Suppressor macrophage treated with lipopolysaccharide for 4 hours (primary cell): ENCODE measurements at places on chromosomes 12 and 14.

GRCh38 chr14:105903971-105904370 lies 377.6 kb downstream of the TMEM121 start:
- DNase-seq: no peak

DNA sequence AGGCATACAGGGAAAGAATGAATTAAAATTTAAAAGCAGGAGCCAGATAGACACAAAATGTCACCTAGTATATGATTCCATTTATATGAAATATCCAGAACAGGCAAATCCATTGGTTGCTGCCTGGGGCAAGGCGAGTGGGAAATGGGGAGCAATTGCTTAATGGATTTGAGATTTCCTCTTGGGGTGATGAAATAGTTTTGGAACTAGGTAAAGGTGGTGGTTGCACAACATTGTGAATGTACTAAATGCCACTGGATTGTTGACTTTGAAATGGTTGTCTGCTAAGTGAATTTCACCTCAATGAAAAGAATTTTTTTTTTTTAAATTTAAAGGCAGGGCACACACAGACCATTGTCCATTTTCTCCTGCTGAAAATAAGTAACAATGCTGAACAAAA lies 61.9 kb downstream of the ABCC9 start:
- no peak for DNase-seq

GRCh38 chr12:104638851-104639240 lies 182.1 kb downstream of the CHST11 start:
- DNase-seq: peak; percentile 85

DNA sequence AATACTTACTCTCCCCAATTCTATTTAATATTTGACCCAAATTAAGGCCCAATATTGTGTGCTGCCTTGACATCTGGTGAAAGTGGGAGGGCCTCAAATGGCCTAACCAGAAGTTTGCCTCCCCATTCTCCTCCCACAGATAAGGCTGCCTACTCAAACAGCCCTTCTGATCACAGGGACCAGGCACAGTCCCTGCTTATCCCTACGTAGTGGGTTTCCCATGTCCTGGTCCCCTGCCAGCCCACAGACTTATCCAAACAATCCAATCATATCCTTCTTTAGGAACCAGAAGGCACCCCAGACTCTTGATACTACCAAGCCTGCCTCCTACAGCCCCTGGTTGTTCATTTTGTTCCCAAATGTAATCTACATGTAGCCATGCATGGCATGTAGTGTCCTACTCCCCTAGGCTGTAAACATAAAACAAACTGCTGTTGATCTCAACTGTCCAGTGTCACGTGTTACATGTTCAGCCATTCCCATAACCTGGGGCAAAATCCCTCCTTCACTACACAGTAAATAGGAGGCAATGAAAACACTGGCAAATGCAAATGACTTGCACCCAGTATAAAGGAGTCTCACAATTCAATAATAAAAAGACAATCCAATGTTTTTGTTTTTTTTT lies 49.3 kb downstream of the EEA1 start:
- DNase-seq: no peak

DNA sequence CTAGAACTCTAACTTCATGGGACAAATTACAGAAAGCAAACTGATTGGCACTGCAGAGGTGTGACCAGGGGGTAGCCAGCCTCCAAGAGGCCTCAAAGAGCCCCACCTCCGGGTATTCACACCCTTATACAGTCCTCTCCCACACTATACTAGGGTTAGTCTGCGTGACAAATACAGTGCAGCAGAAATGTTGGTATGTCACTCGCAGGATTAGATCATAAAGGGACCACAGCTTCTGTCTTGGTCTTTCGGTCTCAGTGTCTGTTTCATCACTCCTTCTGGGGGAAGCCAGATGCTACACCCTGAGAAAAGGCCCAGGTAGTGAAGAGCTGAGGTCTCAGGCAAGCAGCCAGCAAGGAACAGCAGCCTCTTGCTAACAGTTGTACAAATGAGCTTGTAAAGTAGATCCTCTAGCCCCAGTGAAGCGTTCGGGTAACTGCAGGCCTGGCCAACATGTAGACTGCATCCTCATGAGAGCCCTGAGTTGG lies 68.9 kb upstream of the SAV1 start:
- no peak for DNase-seq

DNA sequence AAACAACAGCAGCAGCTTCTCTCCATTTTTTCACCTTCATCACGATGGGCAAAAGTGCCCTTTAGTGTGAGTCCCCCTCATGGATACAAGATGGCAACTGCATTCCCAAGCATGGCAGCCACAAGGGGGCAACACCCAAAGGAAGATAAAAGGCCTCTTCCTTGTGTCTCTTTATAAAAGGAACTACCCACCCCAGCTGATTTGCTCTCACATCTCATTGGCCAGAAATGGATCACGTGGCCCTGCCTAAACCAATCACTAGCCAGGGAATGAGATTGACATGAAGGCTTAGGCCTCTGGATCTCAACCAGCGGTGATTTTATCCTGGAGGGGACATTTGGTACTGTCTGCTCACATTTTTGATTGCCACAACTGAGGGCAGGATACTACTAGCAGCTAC lies 21.9 kb upstream of the IFT81 start:
- peak; percentile 52 for DNase-seq

DNA sequence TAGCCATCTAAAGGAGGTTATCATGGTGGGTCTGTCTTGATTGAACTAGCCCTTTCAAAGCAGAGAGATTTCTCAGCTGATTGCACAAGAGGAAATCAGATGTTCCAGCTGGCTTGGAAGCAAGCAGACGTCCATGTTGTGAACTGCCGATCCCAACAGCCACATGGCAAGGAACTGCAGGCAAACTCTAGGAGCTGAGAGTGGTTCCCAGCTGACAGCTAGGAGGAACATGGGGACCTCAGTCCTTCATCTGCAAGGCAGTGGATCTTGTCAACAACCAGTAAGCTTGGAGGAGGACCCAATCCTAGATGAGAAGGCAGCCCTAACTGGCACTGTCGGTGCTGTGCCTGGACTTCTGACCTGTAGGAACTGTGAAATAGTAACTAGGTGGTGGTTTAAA lies 7.7 kb downstream of the ACVR1B start:
- no peak for DNase-seq

GRCh38 chr14:55190906-55191202 lies 531 bp downstream of the DLGAP5 start:
- DNase-seq: no peak

DNA sequence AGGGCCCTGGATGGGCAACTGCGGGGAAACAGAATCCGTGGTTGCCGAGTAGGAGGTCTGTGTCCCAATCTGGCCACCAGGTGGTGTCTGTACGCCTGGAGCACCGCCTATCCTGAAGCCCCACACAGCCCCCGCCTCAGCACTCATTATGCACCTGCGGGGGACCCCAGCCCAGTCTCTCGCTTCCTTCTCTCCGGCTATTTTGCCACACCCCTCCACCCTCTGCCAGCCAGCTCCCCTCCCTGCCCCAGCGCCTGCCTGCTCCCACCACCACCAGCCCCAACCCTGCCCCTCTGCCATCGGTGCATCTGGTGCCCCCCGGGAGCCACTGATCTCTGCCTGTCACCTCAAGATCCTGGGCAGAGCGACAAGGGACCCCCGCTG lies 2.2 kb upstream of the NXPH4 start:
- peak; percentile 67 for DNase-seq

DNA sequence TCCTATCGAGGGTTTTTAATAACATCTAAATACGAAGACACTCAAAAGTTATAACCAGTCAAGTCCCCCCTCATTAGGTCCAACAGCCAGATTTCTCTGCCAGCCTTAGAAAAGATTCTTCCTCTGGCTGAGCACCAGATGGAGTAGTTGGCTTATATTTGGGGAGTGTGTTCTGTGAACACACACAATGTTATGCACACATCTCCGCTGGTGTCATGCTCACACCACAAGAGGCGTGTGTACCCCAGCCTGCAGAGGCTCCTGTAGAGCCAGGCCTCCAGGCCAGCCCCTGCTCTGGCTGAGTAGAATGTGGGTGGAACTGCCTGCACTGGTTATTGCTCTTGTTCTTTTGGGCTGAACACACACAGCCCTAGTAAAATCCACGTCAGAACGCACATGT lies 64.0 kb downstream of the PIWIL1 start:
- no peak for DNase-seq

GRCh38 chr12:131850856-131851559 lies 22.8 kb downstream of the MMP17 start:
- peak; percentile 78 for DNase-seq

GRCh38 chr14:56482310-56482911 lies 97.2 kb upstream of the TMEM260 start:
- no peak for DNase-seq

- no peak for DNase-seq
These were observed 37.0 kb upstream of the BAZ1A start for GRCh38 chr14:34912182-34912581.

- no peak for DNase-seq
These were observed 4.4 kb downstream of the RNF10 start for GRCh38 chr12:120538281-120539156.

- DNase-seq: no peak
These were observed 11.6 kb upstream of the KRT82 start for GRCh38 chr12:52417740-52418139.

DNA sequence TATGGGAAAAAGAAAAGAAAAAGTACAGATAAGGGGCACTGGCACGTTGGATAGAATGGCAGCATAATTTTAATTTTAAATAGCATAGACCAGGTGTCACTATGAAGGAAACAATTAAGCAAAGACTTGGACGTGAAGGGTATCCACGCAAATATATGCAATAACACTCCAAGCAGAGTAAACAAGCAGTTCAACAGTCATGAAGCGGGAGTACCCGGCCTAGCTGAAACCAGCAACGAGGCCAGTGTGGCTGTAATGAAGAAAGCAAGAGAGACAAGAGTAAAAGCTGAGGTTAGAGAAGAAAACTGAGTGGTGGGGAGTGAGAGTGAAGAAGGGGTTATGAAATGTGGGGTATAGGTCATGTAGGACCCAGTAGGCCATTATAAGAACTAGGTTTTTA lies 85.4 kb downstream of the BCL2L14 start:
- no peak for DNase-seq

GRCh38 chr12:114013575-114014345 lies 47.6 kb upstream of the RBM19 start:
- no peak for DNase-seq

DNA sequence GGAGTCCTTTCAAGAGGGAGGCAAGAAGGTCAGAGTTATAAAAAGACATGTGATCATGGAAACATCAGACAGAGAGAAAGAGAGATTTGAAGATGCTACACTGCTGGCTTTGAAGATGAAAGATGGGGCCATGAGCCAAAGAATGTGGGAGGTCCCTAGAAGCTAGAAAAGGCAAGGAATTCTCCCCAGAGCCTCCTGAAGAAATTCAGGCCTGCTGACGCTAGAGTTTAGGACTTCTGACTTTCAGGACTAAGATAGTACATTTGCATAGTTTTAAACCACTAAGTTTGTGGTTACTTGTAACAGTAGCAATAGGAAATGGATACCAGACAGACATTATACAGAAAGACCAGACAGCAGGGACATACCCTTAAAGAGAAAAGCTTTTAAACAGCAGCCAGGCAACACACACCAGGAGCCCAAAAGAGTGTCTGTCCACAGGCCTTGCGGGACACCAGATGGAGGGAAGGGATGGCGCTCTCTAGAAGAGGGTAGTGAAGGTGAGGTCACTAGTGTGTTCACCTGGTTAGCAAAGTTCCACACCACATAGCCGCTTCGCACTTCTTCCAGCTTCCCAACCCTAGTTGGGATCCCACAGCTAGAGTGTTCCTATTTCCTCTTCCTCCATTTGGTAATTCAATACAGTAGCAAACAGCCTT lies 29.7 kb upstream of the CEBPE start:
- no peak for DNase-seq

- peak; percentile 20 for DNase-seq
These were observed 31.5 kb upstream of the SRP54 start for GRCh38 chr14:34951286-34951685.

- no peak for DNase-seq
These were observed 220.1 kb downstream of the SOX5 start for GRCh38 chr12:23729359-23729758.

GRCh38 chr12:63905544-63905943 lies 61.0 kb downstream of the SRGAP1 start:
- no peak for DNase-seq

GRCh38 chr14:86153480-86153879 lies 623.5 kb downstream of the FLRT2 start:
- no peak for DNase-seq

- peak; percentile 75 for DNase-seq
These were observed 40.4 kb downstream of the KICS2 start for GRCh38 chr12:64181430-64182291.

- DNase-seq: no peak
These were observed 191.6 kb downstream of the CRADD start for GRCh38 chr12:93868771-93869170.

DNA sequence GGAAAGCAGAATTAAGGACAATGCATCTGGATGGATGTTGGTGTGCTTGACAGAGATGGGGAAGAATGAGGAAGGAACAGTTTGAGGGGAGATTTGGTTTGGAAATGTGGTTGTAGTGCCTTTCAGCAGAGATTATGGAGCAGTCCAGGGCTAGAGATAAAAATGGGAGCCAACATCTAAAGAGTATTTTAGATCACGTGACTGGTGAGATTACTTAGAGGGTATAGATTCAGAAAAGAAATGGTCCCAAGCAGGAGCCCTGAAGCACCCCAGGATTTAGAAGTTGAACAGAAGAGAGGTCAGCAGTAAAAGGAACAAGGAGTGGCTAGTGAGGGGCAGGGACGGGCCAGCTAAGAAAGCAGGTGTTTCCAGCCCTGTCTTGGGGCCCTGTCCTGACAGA lies 29.6 kb downstream of the ZNF664 start:
- DNase-seq: no peak
